Esophagus mucosa (tissue), 1 donor: ENCODE measurements at places on chromosomes 11 and 22. TPM values are rescaled to one million over a fixed set of nuclear protein-coding genes. Genes with fewer than 3 reads are reported as not detected.
A peak's percentile ranks its signal among the peaks of the same experiment; 100 is the strongest.

DNA sequence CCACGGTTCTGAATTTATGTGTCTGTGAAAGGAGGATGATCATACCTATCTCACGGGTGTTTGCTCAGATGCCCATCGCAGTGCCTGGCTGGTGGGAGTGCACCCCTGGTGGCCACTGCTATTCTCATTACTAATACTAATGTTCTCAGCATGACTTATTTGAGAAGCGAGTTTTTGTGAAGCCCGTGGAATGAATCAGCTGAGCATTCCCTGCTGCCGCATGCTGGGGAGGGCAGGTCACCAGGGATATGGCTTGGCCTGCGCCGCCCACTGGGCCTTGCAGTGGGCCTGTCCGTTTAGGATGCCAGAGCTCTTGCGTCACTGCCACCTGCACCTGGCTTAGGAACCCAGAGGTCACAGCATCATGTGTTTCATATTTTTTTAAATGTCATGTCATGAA, 16.9 kb downstream of the CTTN start:
- peak; percentile 39 for ATAC-seq

GRCh38 chr11:16169541-16169940, 186.8 kb downstream of the SOX6 start:
- ATAC-seq = no peak

- no peak for ATAC-seq
These were observed 72.8 kb upstream of the KCNQ1OT1 start for GRCh38 chr11:2772544-2773031.

GRCh38 chr11:68213135-68213515, at the start of gene KMT5B:
Gene KMT5B, minus strand, starts transcription at chr11:68213296. Its CDS starts 23,220 bp downstream, at chr11:68190076.
- no peak for ATAC-seq

DNA sequence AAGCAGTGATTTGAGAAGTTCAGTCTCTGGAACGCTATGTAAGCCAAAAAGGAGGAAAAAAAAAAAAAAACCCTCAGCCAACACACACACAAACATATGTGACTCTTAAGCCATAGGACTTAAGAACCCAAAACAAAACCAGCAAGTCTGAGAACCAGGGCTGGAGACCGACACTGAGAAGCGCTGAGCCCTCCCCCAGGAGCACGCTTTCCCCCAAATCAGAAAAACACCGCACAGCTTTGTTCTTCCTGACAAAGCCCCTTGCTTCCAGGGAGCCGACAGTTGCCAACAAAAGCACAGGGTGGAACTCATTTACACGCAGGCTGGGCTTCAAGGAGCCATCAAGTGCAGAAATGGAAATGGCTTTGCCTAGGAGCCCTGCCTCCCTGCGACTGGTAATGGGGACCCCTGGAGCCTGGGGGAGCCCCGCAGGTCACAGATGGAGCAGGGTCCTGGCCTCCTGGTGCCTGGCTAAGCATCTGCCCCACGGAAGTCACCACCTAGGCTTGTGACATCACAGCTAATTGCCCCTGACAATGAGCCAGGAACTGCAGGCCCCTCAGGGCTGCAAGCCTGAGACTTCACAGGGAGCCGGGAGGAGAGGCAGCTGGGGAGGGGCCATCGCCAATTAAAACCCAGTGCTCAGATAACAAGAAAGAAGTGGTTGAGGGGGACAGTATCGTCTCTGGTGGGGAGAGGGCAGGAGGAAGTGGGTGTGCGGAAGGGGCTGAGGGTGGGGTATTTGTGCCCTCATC, 66.9 kb downstream of the NFAM1 start:
- ATAC-seq = no peak

- peak; percentile 6 for ATAC-seq
These were observed 231.2 kb downstream of the TBC1D22A start for GRCh38 chr22:46993633-46994032.

DNA sequence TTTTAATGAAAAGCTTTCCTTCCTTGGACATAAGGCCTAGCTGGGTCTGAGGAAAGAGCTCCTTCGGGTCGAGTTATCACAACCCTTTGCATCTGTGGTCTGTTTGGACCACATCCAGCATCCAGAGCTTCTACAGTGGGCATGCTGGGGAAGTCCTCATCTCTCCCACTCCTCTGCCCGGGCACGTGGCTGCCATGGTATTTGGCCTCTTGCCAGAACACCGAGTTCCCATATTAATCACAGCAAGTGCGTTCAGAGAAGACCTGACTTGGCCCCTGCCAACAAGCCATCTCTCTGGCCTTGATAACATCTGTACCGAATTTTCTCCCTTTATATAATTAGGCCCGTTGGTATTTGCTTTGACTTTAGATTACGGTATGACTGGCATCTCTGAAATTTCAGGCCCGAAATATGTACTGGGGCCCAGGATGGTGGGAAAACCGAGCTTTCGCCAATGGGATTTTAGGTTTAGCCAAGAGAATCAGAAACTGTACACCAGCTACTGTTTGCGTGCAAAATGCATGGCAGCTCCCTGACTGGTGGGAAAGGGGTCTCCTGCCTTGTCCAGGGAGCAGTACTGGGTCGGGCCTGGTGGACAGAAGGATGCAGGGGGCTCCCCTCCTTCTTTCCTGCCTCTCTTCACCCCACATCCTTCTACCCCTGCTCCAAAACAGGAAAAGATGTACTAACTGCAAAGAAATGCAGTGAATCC, 90.0 kb downstream of the MICAL2 start:
- ATAC-seq = no peak

DNA sequence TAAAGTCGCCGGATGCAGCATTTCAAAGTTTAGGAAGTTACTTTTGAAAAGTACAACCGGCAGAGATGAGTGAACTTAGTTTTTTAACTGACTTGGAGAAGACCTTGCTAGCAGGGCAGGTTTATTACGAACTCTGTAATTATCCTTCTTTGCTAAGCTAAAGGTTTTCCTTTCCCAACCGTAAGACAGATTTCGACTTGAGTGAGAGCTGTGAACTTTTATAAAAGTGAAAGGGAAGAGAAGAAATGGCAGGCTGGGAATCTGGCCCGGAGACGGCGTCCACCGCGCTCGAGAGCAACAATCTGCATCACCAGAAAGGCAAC, 659 bp upstream of the TEAD1 start:
- ATAC-seq = no peak

DNA sequence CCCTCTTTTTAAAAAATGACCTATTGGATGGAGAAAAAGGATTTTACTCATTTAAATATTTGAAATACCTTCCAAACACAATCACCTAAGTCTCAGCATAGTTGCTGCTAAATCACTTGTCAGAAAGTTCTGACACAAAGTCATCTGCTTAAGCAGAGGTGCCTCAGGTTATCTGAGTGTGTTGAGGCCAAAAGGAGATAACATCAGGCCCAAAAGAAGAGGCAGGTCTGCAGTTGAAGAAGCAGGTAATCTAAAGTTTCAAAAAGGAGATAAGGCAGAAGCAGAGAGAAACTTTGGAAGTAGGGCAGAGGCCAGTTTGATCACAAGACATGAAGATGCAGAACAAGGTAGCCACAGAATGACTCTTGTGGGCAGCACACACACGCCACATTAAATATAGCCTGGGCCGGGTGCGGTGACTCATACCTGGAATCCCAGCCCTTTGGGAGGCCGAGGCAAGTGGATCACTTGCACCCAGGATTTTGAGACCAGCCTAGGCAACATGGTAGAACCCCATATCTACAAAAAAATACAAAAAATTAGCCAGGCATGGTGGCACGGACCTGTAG, 175.7 kb upstream of the API5 start:
- no peak for ATAC-seq

- peak; percentile 47 for ATAC-seq
These were observed 23.3 kb downstream of the ARL14EP start for GRCh38 chr11:30346068-30346688.

The TMEM132A gene
- total RNA-seq = 27.0 TPM

The OR52A1 gene
- not detected for total RNA-seq

The MRGPRX3 gene
- 1.9 TPM for total RNA-seq

The IL18 gene
- total RNA-seq = 41.8 TPM

The CABP4 gene
- total RNA-seq = 0.24 TPM

The OR8K5 gene
- total RNA-seq = not detected
